Tibial artery (tissue), 4 donors: ENCODE measurements at places on chromosomes 7 and 10.
A peak's percentile ranks its signal among the peaks of the same experiment; 100 is the strongest.

GRCh38 chr7:158406364-158406763 is 181.3 kb downstream of the PTPRN2 start:
- DNase-seq: peak; percentile 37

- DNase-seq: no peak
Observed at GRCh38 chr7:22992874-22993840, 20.8 kb downstream of the HYCC1 start.

DNA sequence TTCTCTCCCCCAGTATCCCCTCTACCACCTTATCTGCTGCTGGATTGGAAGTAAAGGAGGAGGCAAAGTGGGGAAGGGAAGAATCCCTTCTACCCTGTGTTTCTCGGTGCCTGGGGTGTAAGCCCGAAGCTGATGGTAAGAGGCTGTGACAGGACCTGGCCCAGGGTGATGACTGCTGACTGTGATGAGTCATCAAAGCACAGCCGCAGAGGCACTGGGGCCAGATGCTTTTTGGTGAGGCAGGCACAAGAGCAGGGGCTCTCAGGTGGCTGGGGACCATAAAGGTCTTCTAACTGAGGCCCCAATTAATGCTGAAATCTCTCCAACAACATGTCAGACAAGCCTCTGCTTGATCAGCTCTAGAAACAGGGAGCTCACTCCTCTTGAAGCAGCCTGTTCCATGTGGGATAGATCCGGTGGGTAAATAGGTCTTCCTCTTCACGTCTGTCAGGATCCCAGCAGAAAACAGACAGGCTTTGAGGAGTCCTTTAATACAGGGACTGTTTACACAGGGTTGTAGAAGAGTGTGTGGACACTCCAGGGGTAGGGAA is 86.1 kb upstream of the PCBD1 start:
- DNase-seq: no peak

DNA sequence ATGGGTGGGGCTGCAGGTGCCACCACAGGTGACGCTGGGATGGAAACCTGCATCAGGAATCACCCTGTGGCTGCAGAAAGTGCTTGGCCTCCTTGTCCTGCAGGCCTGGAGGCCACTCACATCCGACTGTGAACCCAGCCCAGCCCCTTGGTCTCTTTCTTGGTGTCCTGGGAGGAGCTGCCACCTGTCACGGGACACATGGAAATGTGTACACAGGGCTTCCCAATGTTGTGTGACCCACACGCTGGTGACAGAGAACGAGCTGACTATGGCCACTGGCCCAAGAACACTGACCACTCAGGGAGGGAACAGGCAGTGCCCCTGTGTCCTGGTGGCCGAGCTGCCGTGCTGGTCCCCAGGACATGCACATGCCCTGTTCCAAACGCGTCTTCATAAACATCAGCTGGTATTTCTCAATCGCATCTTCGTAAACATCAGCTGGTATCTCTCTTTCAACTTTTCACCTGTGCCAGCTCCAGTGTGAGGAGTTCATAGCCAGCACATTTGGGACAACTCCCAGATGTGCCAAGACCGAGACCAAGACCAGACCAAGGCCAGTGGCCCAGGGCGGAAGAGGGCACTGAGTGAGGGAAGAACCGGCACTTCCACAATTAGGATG is 57.9 kb upstream of the INPP5A start:
- DNase-seq: no peak

- no peak for DNase-seq
Observed at GRCh38 chr7:91126762-91127161, 137.5 kb upstream of the FZD1 start.

DNA sequence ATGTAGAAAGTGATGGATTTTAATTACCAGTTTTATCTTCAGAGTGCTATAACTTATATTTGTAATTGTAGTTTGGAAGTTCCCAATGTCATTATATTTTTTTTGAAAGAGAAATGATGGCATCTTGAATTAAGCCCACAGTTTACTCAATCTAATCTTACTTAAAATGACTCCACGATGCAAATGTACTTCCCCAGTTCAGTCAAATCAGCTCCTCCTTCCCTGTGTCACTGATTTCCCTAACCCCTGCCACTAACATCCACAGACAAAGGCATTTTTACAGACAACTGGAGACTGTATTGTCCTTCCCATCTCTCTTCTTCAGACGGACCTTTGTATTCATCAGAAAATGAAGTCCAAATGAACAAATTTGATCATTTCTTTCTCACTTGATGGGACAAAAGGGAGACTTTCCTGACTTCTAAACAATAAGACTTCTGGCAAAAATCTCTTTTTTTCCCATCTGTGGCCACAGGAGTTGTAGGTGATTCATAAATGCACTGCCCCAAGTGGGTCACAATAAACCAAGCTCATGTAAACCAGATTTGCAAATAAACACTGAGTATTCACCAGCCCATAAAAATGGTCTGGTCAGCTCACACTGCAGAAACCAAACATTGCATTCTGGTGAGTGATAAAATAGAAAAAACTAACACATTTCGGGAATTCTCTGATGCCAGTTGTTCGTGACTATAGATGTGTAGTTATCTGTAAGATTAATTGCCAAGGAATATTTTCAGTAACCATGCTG is 162.9 kb downstream of the FANK1 start:
- no peak for DNase-seq

- DNase-seq: peak; percentile 55
Observed at GRCh38 chr10:5512881-5513612, 11.7 kb upstream of the CALML3 start.
